Activated naive CD8-positive, alpha-beta T cell treated with anti-CD3 and anti-CD28 coated beads, Interleukin-2, amount 10 ng/mL, durations not matched to agents 7 days and 5 days (primary cell): ENCODE measurements at places on chromosomes 5 and 9.

GRCh38 chr5:147417135-147417813 lies 92.6 kb downstream of the DPYSL3 start:
- no peak for DNase-seq

DNA sequence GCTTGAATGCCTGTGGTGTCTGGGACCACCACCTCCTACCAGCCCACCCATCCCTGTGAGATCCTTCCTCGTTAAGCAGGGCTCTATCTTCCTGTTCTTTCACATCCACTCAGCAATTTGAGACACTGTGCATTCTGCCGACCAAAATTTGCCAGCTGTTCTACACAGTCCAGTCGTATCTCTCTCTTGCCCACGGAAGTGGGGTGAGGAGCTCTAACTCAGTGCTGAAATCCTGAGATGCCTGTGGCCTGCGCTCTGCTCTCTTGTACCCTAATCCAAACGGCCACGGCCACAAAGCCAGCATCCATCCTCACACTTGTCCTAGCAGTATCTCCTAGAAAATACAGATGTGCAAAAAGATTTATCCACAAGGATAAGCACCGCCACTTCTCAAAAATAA lies 97.9 kb downstream of the MVB12B start:
- DNase-seq: no peak

DNA sequence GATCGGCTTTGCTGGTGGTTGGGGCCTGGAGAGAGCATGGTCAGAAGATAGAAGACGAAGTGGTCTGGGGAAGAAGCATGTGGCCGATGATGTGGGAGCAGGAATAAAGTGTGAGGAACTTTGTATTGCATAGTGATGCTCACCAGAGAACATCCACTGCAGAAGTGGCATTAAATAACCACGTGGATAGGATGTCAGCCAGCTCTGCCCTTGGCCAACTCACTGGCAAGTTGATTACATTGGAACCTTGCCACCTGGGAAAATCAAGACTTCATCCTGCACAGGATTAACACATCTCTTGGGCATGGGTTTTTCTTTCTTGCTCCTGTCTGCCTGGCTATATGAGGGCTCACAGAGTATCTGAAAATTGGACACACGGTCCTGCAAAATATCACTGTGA lies 217.4 kb downstream of the DMRT2 start:
- no peak for DNase-seq

GRCh38 chr5:125695996-125696655 lies 727.1 kb upstream of the GRAMD2B start:
- no peak for DNase-seq
